ENCODE measurements at places on chromosomes 6 and 20. TPM values are rescaled to one million over a fixed set of nuclear protein-coding genes. Genes with fewer than 3 reads are reported as not detected.

DNA sequence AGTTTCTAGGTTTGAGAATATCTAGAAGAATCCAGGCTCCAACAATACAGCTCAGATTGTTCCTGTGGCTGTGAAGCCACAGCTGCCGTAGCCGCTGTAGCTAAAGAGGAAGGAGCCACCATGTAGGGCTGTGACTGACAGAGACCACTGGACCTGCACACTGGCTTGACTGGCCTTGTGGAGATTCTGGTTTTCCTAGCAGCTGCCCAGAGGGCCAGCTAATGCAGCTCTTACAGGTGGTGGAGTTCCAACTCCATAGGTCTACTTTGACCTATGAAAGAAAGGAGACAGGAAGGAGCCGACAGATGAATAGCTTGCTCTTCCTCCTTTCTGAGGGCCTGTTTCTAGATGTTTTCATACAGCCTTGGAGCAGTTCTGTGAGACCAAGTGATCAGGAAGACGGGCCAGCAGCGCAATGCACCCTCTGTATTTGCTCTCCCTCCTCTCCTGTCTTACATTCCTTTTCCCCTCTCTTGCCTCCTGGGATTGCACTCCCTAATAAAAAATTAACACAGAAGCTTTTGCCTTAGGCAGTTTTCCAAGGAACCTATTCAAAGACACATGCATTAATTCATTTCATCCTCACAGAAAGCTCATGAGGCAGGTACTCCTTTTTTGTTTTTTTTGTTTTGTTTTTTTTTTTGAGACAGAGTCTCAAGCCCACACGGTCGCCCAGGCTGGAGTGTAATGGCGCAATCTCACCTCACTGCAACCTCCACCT, 51.8 kb upstream of the MYB start:
- DNase-seq = no peak

DNA sequence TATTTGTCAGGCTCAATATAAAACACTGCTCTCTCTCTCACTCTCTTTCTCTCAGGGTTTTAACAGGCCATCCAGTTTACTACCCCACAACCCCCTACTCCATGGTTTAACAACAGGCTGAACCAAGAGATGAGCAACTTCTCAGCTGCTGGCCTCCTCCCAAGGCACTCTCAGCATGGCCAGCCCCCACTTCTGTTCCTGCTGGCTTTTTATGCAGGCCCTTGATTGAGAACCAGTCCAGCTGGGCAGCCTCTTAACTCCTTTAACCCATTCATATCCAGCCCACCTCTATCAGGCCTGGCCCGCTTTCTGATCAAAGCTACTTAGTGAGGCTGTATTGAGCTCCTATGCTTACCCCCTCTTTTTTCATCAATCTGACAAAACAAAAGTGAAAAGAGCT, 346.8 kb upstream of the POU3F2 start:
- peak; percentile 64 for DNase-seq

- no peak for DNase-seq
Measured at GRCh38 chr6:130908188-130908587, 81.0 kb downstream of the SMLR1 start.

- DNase-seq = no peak
Measured at GRCh38 chr6:147615659-147616456, 107.4 kb downstream of the SAMD5 start.

GRCh38 chr20:18596270-18596669, 8.4 kb downstream of the DTD1 start:
- no peak for DNase-seq

- no peak for DNase-seq
Measured at GRCh38 chr6:157072128-157072527, 251.2 kb downstream of the TMEM242 start.

- no peak for DNase-seq
Measured at GRCh38 chr20:48298851-48299484, 513.7 kb upstream of the SULF2 start.

- DNase-seq = no peak
Measured at GRCh38 chr6:17211101-17211500, 70.1 kb upstream of the RBM24 start.

DNA sequence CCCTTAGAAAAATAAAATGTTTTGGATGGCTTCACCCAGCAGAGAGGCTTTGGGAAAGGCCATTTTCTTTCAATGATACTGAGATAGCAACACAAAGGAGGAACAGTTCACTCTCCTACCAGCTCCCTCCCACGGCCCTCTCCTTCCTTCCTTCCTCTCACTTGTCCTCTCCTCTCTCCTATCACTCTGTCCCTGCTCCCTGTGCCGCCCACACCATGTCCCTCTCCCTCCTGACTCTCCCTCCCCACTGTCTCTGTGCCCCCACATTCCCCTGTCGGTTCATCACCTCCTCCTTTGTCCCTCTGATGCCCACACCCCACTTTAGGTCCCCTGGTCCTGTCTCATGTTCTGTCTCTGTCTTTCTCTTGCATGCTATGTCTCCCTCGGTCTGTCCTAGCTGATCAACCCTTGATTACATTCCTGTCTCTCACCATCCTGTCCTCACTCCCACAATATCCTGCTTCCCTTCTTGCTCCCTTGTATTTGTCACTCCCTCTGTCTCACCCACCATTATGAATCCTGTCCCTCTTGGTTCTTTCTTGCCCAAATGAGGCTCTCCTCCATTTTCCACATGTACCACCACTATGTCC, 30.1 kb downstream of the ELMO2 start:
- no peak for DNase-seq

Gene PTPRK
- total RNA-seq = 50.3 TPM

DNA sequence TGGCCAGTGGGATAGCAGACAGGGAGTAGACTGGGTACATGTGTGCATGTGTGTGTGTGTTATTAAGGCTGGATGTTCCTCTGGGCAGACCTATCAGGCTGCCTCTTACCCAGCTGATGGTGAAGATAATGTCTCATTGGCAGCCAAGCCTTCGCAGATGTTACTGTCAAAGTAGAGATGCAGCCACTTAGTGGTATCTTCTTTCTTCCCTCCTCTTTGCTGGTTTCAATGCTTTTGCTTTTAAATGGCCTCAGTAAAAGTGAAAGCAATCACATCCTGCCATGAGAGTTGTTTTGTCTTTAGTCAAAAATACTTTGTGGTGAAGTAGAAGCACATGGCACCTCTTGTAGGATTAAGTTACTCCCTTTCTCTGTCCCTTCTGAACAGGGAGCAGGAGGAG, 57.5 kb downstream of the SNRNP48 start:
- DNase-seq = no peak

DNA sequence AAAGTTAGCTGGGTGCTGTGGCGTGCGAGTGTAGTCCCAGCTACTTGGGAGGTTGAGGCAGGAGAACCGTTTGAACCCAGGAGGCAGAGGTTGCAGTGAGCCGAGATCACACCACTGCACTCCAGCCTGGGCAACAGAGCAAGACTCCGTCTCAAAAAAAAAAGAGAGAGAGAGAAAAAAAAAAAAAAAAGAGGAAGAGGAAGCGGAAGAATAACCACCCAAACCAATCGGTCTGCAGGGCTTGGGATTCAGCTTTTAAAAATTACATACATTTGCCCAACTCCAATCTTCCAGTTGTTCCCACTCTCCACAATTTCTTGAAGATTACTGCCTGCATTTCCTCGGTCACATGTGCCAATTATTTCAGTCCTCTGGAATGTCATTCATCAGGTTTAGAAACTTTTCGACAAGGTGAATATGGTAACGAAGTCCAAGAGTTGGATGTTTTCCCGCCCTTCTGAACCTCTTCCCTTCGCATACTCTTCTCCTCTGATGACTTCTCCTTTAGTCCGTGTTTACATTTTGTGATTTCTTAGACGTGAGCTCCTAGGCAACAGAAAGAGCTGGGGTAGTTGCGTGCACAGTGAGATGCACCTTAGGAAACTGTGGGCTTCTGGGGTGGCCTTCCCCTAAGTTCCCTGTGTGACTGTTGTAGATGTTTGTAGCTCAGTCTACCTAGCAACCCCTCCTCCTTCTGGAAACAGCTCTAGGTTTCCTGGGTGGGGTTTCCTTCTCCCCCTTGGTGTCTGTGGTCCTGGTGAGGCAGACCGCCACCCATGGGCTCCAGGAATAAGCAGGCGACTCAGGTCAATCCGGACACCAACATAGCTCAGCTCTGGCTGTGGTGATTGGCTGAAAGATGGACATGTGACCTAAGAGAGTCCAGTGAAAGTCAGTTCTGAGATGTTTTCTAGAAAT, 63.0 kb upstream of the NCOA3 start:
- DNase-seq = no peak

Gene TAF11
- 48.5 TPM for total RNA-seq

Gene DSE
- 12.0 TPM for total RNA-seq

DNA sequence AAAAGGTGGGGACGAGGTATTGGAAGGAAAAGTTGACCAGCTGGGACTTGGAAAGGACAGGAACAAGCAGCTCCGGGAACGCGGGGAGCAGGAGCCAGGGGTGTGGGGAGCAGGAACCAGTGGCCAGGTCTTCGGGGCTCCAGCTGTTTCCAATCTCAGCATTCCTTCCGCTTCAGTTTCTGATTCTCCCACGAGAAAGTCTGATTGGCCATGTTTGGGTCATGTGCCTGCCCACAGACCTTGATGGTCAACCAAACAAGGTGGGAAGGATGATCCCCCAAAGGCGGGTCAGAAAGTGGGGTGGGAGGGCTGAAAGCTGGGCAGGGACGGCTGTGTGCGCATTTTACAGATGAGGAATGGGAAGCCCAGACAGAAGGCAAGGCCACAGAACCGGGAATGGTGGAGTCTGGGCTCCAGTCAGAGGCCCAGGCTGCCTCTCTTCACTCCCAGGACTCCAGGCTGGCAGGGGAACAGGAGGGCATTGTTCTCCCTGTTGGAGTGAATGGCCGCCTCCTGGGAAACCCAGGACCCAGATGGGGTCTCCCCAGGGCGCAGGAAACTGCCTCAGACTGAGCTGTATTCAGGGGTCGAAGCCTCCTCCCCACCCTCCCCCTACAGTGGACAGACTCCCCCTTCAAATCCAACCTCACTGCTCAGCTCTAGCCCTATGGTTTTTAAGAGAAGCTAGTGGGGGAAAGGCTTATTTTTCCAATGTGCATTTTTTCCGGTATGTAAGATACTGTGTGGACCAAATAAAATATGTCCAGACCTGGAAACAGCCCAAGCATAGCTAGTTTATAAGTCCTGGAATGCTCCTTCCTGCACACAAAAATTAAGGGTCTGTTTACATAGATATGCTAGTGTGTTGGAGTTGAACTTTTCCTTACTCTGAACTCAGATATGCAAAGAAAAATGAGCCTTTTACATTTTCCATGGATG, 12.2 kb upstream of the PTGIS start:
- DNase-seq = no peak

Gene OPN5
- not detected for total RNA-seq

DNA sequence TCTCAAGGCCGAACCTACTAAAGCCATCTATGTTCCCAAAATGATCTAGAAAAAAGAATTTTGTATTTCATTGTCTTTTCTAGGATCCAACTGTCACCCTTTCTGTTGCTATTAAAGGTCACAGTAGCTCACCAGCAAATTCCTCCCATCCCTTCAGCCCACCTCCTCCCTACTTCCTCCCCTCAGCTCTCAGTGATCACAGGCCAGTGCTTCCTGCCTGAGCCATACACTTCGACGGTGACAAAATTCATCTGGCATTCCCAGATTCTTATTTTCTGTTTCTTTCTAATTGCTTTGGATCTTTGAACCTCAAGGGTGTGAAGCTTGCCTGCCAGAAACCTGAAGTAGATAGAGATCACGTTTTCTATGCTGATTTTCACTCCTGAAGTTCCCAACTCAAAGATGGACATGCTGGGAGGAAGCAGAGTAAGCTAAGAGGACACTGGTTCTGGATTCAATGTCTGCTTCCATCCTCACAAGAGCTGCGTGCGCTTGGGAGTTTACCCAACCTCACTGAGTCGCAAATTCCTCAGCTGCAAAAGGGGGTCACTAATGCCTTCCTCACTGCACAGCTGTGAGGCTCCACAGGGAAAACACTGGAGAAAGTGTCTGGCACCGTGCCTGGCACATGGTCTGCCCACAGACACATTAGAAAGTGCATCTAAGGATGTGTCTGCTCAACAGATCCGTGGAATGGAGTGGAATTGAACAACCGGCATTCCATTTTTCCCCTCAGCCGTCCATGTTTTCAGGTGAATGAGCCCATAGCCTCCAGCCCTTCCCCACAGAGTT, 34.5 kb downstream of the MDGA1 start:
- DNase-seq = peak; percentile 6

Gene MED23
- total RNA-seq = 38.8 TPM

All from glutamatergic neuron (in vitro differentiated cells).